ENCODE measurements at places on chromosomes 6 and 20. TPM values are rescaled to one million over a fixed set of nuclear protein-coding genes. Genes with fewer than 3 reads are reported as not detected.
A peak's percentile ranks its signal among the peaks of the same experiment; 100 is the strongest.

DNA sequence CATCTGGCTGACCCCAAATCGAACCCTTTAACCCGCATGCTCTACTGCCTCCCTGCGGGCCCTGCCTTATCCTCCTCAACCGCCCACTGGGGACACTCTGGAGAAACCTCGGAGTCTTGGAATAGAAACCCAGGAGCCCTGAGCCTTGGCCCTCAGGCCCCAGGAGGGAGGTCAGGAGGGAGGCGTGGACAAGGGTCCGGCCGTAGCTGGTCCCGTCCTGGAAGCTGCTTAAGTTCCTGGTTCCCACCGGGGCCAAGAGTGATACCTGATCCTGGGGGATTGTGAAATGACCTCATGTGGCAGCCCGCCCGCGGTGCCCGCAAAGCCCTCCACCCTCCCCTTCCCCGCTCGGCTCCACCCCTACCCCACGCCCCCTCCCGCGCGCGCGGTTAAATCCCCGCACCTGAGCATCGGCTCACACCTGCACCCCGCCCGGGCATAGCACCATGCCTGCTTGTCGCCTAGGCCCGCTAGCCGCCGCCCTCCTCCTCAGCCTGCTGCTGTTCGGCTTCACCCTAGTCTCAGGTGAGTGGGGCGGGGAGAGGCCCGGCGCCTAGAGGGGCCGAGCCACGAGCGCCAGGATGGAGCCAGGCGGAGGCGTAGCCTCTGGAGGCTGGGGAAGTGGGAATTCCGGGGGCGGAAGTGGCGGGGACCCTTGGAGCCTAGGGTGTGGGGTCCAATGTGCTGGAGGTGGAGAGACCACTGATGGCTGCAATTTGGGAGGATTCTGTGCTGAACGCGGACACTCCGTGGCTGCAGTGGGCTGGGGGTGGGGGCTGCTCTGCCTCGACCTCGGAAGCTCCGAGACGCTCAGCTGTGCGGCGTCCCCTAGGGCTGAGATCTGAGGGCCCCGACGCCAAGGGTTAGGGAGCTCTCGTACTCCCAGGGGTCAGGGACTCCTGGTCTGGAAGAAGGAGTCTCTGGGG is at the start of gene WFDC2:
TSS of gene WFDC2 (plus strand) at position 418 of the 926 bp plus-strand sequence. CDS start at position 447, 29 bp downstream.
- H3K4me1 ChIP-seq: peaks cover 3% of the 10 kb centered on the region
- DNase-seq: no peak
- H3K4me3 ChIP-seq: peak within 1 kb of the TSS; percentile 44
- no peaks in the 10 kb centered on the region for H3K36me3 ChIP-seq
- no peak within 1 kb of the TSS for H3K27ac ChIP-seq

Gene CENPW
- 1.2 TPM for total RNA-seq

GRCh38 chr6:37812841-37813240 is 6.7 kb upstream of the ZFAND3 start:
- H3K36me3 ChIP-seq: no peaks in the 10 kb centered on the region
- no peaks in the 10 kb centered on the region for H3K27me3 ChIP-seq
- DNase-seq: no peak
- no peak overlapping the region for H3K27ac ChIP-seq

Gene TSPYL1
- 226 TPM for total RNA-seq

Gene ANKRD6
- total RNA-seq: 3.1 TPM

DNA sequence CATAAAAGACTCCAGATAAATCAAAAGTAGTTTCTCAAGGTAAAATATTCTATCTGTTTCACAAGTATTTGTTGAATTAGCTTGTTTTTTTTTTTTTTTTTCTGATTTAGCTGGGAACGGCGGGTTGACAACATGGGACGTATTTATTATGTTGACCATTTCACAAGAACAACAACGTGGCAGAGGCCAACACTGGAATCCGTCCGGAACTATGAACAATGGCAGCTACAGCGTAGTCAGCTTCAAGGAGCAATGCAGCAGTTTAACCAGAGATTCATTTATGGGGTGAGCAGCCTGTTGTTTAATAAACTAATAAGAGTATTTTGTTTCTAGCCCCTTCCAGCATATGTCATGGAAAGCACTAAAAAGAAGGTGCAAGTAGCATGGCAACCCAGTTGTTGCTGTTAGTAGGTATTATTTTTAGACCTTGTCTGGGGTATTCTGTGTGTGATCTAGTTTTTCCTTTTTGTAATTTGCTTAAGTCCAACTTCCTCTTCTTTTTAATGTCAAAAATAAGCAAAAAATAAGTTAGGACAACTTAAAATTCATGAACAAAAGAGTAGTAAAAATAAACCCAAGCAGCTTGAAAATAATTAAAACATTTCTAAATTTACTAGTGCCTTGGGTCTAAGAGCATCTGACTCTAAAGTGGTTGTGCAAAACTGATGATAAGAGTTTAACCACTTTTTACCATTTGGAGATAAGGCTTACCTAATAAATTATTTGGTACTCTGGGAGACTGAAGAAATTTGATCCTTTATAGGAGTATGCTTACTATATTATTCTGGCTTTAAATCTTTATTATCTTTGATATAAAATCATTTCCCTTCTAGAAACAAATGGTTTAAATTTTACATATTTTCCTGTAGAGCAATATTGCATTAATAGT is 70.8 kb upstream of the DYNLRB1 start:
- H3K4me3 ChIP-seq: no peak overlapping the region
- no peaks in the 10 kb centered on the region for H3K36me3 ChIP-seq
- no peak for DNase-seq
- H3K27me3 ChIP-seq: no peaks in the 10 kb centered on the region
- H3K27ac ChIP-seq: no peak overlapping the region

- H3K4me3 ChIP-seq: no peak overlapping the region
- no peak for DNase-seq
- no peaks in the 10 kb centered on the region for H3K27me3 ChIP-seq
Measured at GRCh38 chr6:166266336-166266735, 41.9 kb downstream of the PRR18 start.

- H3K4me3 ChIP-seq: no peak overlapping the region
- H3K27me3 ChIP-seq: no peaks in the 10 kb centered on the region
- peaks cover 22% of the 10 kb centered on the region for H3K36me3 ChIP-seq
- DNase-seq: no peak
Measured at GRCh38 chr6:89679215-89680120, 40.9 kb upstream of the LYRM2 start.

DNA sequence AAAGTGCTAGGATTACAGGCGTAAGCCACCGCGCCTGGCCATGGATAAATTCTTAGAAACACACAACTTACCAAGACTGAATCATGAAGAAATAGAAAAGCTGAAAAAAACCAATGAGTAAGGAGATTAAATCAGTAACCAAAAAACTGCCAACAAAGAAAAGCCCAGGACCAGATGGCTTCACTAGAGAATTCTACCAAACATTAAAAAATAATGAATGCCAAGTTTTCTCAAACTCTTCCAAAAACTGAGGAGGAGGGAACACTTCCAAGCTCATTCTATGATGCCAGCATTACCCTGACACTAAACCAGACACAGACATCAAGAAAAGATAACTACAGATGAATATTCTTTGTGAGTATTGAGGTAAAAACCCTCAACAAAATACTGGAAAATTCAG is 44.3 kb downstream of the USP49 start:
- H3K27me3 ChIP-seq: no peaks in the 10 kb centered on the region
- H3K27ac ChIP-seq: no peak overlapping the region
- no peak overlapping the region for H3K4me3 ChIP-seq
- H3K4me1 ChIP-seq: no peaks in the 10 kb centered on the region
- no peak for DNase-seq
- H3K36me3 ChIP-seq: no peaks in the 10 kb centered on the region

- no peak for DNase-seq
- no peaks in the 10 kb centered on the region for H3K27me3 ChIP-seq
- no peak overlapping the region for H3K27ac ChIP-seq
- no peak overlapping the region for H3K4me3 ChIP-seq
Measured at GRCh38 chr20:44659931-44660330, 8.4 kb upstream of the ADA start.

DNA sequence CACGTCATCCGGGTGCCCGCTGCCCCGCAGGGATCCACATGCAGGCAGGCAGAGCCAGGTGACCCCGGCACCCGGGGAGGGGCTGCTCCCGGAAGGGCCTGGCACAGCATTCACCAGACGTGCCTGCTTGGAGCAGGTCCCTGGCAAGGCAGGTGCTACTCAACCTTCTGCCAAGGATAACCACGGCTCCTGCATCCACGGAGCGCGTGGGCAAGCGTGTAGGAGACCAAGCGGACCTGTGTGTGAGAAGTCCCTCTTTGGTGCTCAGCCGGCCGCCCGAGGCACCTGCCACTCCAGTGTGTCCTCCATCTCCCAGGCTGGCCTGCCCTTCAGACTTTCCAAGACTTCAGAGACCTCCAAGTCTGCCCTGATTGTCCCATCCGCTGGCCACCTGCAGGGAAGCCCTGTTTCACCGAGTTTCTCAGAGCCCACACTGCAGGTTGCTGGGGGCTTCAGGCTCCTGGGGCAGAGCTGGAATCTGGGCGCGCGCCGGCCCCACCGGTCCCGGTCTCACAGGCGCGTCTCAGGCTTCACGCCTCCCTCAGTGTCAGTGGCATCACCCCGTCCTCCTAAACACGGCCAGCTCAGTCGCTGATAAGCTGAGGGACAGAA is 124.3 kb downstream of the DLL1 start:
- no peak overlapping the region for H3K4me3 ChIP-seq
- no peak for DNase-seq
- no peaks in the 10 kb centered on the region for H3K27me3 ChIP-seq
- H3K4me1 ChIP-seq: no peaks in the 10 kb centered on the region
- H3K27ac ChIP-seq: no peak overlapping the region

Gene MUC21
- not detected for total RNA-seq

DNA sequence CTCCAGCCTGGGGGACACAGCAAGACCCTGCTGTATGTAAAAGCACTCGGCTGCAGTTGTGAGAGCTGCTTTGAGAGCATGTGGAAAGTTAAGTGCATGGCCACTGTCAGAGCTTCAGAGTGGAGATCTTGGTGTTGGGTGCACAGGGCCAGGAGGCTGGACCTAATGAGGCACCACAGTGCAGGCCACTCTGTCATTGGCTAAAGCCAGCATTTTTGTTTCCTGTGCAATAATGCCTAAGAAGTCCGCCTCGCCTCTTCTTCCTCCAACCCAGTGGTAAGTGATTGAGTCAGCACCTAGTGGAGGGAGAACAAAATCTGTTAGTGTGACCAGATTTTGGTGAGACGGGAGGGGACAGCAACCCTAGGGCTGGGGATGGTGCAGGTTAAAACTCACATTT is 60.6 kb downstream of the SSR1 start:
- no peaks in the 10 kb centered on the region for H3K4me1 ChIP-seq
- H3K27ac ChIP-seq: no peak overlapping the region
- no peak overlapping the region for H3K4me3 ChIP-seq
- no peak for DNase-seq

DNA sequence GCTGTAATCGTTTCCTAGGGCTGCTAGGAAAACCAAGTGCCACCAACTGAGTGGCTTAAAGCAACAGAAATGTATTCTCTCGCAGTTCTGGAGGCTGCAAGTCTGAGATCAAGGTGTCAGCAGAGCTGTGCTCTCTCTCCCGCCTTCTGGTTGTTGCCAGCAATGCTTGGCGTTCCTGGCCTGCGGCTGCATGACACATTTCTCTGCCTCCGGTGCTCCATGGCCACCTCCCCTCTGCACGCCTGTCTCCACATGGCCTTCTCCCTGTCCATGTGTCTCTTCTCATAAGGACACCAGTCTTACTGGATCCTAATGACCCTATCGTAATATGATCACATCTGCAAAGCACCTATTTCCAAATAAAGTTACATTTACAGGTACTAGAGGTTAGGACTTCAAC is 91.7 kb upstream of the AKAP12 start:
- no peaks in the 10 kb centered on the region for H3K27me3 ChIP-seq
- no peaks in the 10 kb centered on the region for H3K4me1 ChIP-seq
- no peak overlapping the region for H3K27ac ChIP-seq
- H3K4me3 ChIP-seq: no peak overlapping the region
- no peak for DNase-seq

DNA sequence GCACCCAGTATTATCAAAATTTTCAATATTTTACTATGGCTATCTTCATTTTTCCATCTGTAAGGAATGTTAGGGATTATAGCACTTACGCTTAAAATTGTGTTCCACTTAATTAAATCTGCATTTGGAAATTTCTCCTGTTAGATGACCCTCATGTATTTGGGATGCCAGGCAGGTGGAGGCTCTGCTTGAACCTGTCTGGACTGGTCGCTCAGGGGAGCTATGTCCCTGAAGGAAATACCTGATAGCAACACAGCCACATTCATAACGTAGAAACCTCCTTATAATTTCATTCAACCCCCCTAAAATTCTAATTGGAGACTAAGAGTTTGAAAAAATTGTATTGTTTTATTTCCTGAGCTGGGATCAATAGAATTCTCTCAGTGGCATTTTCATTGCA is 636.0 kb upstream of the MMS22L start:
- no peaks in the 10 kb centered on the region for H3K4me1 ChIP-seq
- H3K27ac ChIP-seq: no peak overlapping the region
- no peak for DNase-seq
- H3K27me3 ChIP-seq: no peaks in the 10 kb centered on the region

- no peak for DNase-seq
- no peaks in the 10 kb centered on the region for H3K4me1 ChIP-seq
- H3K27me3 ChIP-seq: no peaks in the 10 kb centered on the region
- peaks cover 36% of the 10 kb centered on the region for H3K36me3 ChIP-seq
- H3K4me3 ChIP-seq: no peak overlapping the region
Measured at GRCh38 chr20:35385733-35386132, 26.0 kb downstream of the UQCC1 start.

Gene KIF25
- total RNA-seq: 0.86 TPM

DNA sequence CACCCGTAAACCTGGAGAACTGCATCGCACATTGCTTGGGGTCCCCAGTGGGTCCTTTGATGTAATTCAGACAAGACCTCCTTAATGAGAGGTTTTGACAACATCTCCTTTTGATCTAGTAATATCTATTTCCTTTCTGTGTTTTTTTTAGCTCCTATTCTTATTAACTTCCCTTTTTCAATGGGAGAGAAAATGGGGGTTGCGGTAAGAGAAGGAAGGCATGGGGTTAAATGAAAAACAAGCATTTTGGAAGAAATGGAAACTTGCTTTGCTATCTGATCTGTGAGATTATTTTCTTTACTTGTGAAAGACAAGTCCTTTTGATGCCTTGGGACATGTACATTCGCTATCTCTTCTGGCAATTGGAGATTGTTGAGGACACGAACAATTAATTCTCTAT is 418.6 kb upstream of the MAN1A1 start:
- no peak for DNase-seq
- H3K4me3 ChIP-seq: no peak overlapping the region
- no peaks in the 10 kb centered on the region for H3K4me1 ChIP-seq
- no peaks in the 10 kb centered on the region for H3K36me3 ChIP-seq

- no peaks in the 10 kb centered on the region for H3K27me3 ChIP-seq
- H3K4me1 ChIP-seq: no peaks in the 10 kb centered on the region
- no peak overlapping the region for H3K27ac ChIP-seq
- H3K4me3 ChIP-seq: no peak overlapping the region
Measured at GRCh38 chr6:148231572-148231971, 111.1 kb upstream of the SASH1 start.

GRCh38 chr6:24430086-24430485 is 27.4 kb downstream of the MRS2 start:
- no peak overlapping the region for H3K27ac ChIP-seq
- no peak for DNase-seq
- no peak overlapping the region for H3K4me3 ChIP-seq
- H3K36me3 ChIP-seq: peaks cover 9% of the 10 kb centered on the region
- no peaks in the 10 kb centered on the region for H3K4me1 ChIP-seq
- H3K27me3 ChIP-seq: no peaks in the 10 kb centered on the region

Data from naive thymus-derived CD4-positive, alpha-beta T cell (primary cell).